ENCODE measurements at places on chromosomes 2 and 18.

DNA sequence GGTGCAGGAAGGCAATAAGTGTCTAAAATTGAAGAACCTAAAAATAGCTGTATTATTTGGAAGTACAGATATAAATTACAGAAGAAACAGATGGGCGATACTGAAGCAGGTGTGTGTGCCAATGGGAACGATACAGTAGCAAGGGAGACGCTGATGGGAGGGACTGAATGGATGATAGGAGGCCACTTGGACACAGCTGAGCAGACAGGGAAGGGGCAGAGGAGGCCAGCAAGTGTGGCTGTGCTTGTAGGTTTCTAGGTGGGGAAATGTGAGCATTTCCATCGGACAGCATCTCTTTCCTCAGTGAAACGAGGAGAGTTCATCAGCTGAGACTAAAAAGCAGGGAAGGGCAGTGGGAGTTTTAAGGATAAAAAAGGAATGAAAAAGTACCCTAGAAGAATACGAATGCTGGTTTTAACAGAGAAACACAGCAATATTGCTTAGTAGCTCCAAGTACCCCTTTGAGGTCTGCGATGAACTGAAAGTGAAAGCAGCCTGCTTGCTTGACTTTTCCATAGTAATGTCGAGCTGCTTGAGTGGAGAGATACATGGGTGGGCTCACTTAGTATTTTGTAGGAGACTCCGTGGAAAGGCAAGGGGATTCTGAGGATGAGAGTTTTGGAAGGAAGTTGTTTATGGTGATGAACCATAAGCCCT lies 91.7 kb upstream of the EPC2 start:
- no peak for DNase-seq

GRCh38 chr2:54675738-54676137 lies 47.7 kb upstream of the EML6 start:
- DNase-seq = no peak

DNA sequence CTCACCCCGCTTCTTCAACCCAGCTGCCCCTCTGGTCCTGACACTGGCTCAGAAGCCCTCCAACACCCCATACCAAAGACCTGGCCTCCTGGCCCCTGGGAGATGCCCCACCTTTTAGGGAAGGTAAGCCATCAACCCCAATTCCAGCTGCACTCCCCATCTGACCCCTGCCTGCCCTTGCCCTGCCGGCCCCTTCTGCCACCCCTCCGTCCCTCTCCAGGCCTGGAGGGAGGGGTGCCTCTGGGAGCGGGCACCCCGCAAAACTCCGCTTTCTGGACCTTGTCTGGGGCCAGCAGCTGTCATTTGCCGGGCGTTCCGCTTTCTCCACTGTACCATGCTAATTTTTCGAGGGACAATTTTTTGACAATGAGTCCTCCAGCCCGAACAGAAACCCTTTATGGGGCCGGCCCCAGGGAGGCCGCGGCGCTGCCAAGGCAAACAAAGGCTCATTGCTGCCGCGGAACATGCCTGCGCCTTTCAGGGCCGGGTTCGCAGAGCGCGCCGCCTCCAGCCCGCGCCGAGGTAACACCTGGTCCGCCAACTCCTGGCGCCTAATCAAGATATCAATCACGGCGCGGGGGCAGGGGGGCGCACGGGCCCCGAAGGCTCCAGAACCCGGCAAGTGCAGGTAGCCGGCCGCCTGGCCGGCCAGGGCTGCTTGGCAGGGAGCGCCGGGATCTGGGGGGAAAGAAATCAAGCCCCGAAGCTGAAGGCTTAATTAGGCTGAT lies 96.0 kb downstream of the INHBB start:
- DNase-seq = no peak

DNA sequence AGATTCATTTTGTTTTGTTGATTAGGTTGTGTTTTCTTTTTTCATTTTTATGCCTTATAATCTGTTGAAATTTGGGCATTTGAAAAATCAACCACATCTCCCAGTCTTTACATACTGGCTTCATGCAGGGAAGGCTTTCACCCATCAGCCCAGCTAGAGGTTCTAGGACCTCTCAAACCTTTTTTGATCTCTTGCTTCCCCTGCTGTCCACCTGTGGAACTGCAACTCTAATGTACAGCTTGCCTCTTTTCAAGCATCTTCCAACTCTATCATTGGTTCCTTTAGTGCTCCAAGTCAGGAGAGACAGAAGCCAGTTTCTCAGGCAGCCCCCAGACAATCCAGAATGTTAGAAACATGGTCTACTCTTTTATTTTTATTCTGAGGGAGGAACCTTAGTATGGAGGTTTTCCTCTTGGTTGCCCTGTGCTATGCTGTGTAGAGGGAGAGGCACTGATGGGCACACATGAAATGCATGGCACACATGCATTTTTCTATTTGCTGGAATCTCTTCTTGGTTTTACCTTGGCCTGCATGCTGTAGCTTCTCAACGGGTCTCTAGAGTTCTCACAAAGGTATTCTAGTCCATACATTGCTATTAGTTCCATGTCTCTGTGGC lies 107.2 kb upstream of the L3MBTL4 start:
- no peak for DNase-seq

- no peak for DNase-seq
Observed at GRCh38 chr2:170214309-170214948, 36.5 kb downstream of the MYO3B start.

Data from stimulated activated CD4-positive, alpha-beta T cell treated with anti-CD3 and anti-CD28 coated beads, Interleukin-4, amount 100 ng/mL, for 4 hours (primary cell).